ENCODE measurements at places on chromosomes 1 and 21. TPM values are rescaled to one million over a fixed set of nuclear protein-coding genes. Genes with fewer than 3 reads are reported as not detected.

DNA sequence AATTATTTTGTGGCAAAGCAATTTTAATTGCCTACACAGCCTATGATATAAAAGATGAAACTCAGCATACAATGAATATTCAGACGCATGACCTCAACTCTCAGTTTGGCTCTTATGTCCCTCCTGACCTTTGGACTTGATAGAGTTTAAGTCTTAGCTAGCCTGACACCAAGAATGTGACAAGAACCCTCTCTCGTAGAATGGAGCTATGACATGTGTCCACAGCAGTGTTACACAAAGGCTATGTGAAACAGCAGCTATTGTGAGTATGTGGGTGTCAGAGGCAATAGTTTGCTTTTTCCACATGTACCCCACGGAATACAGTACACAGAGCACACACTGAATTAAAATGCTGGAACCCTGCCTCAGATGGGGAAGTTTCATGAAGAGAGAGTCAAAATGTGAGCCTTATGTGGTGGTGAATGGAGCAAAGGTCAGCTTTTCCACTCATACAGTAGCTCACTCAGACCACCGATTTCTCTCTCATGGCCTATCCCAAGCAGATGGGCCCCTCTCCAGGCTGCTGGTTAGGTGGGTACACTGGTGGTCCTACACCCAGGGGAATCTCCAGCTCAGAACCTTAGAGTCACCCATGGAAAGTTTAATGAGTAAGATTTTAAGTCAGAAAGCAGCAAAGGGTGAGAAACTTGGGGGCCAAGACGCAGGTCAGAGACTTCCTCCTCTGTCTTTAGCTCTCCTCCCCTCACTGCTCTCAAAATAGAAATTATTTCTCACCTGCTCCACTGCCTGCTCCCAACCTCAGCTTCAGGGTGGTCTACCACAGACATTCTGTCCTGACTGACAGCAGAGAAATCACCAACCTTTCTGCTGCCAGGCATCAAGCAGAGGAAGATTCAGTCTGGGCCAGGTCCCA, 10.1 kb upstream of the XCL2 start:
- H3K4me3 ChIP-seq: no peak overlapping the region
- H3K27ac ChIP-seq: no peak overlapping the region
- no peaks in the 10 kb centered on the region for H3K36me3 ChIP-seq
- H3K4me1 ChIP-seq: peaks cover 2% of the 10 kb centered on the region
- H3K27me3 ChIP-seq: no peaks in the 10 kb centered on the region

DNA sequence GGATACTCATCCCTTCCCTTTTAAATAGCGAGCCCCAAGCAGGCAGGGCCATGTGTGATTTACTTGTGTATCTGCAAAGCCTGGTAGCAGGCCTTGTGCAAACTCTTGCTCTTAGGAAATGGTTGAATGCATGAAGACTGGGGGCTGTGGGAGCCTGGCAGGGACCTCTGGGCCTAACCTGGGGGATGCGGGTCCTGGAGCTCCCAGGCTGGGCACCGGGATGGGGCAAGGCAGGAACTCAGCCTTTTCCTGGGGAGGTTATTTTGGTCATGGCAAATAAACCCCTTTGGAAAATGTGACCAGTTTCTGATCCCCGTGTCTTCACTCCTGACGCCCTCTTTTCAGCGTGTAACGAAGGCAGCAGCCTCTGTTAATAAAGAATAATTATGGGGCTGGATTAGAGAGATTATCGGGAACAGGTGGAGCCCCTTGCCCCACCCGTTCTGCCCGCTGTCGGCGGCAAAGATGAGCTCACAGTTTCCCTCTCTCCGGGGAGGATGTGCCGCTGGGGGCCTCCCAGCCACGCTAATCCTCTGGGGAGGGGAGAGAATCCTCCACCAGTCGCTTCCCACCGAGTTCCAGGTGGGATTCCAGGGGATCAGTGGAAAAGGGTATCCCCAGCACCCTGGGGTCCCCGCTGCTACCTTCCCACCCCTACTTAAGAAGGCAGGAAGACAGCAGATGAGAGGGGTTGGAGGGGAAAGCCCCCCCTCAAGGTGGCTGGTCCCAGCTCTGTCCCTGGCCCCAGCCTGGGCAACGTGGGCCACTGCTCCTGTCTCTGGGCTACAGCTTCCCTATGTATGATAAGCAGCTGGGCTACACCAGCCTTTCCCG, 69.7 kb upstream of the WNT4 start:
- no peak for DNase-seq
- no peak overlapping the region for H3K27ac ChIP-seq
- no peak overlapping the region for H3K4me3 ChIP-seq
- H3K4me1 ChIP-seq: no peaks in the 10 kb centered on the region
- no peaks in the 10 kb centered on the region for H3K36me3 ChIP-seq
- H3K27me3 ChIP-seq: peaks cover 51% of the 10 kb centered on the region

DNA sequence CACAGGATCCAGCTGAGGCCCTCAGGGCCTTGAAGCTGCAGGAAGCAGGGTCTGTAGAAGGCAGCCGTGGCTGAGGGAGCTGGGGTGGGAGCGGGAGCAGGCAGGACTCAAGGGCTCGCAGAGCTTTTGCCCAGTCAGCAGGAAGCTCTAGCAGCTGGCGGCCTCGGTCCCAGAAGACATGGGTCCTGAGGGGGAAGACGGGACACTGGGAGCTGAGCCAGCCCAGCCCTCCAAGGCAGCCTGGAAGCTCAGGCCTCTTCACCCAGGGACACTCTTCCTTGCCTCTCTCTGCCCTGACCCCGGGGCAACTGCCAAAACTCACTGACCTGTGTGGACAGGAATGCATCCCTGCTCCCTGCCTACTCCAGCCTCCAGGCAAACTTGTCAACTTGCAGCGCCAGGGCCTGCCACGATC, 8.9 kb downstream of the ADGRB2 start:
- no peaks in the 10 kb centered on the region for H3K27me3 ChIP-seq
- no peaks in the 10 kb centered on the region for H3K36me3 ChIP-seq
- H3K4me1 ChIP-seq: peaks cover 24% of the 10 kb centered on the region
- no peak for DNase-seq
- H3K4me3 ChIP-seq: no peak overlapping the region
- H3K27ac ChIP-seq: no peak overlapping the region

GRCh38 chr1:188825471-188825870, 1652.2 kb downstream of the BRINP3 start:
- no peaks in the 10 kb centered on the region for H3K27me3 ChIP-seq
- H3K27ac ChIP-seq: no peak overlapping the region
- H3K4me1 ChIP-seq: no peaks in the 10 kb centered on the region
- no peaks in the 10 kb centered on the region for H3K36me3 ChIP-seq
- no peak for DNase-seq

GRCh38 chr1:8460784-8461183, 142.9 kb downstream of the SLC45A1 start:
- no peak for DNase-seq
- no peak overlapping the region for H3K27ac ChIP-seq
- no peak overlapping the region for H3K4me3 ChIP-seq
- H3K4me1 ChIP-seq: peaks cover 16% of the 10 kb centered on the region

- no peaks in the 10 kb centered on the region for H3K27me3 ChIP-seq
- H3K36me3 ChIP-seq: peaks cover 13% of the 10 kb centered on the region
- peak overlapping the region; percentile 15 for H3K27ac ChIP-seq
- peak overlapping the region; percentile 94 for H3K4me3 ChIP-seq
Observed at GRCh38 chr21:43719748-43720538, 1.0 kb downstream of the PDXK start.

- H3K4me1 ChIP-seq: no peaks in the 10 kb centered on the region
- H3K27me3 ChIP-seq: no peaks in the 10 kb centered on the region
- no peaks in the 10 kb centered on the region for H3K36me3 ChIP-seq
- H3K27ac ChIP-seq: no peak overlapping the region
Observed at GRCh38 chr1:60483509-60483908, 409.9 kb upstream of the C1orf87 start.

DNA sequence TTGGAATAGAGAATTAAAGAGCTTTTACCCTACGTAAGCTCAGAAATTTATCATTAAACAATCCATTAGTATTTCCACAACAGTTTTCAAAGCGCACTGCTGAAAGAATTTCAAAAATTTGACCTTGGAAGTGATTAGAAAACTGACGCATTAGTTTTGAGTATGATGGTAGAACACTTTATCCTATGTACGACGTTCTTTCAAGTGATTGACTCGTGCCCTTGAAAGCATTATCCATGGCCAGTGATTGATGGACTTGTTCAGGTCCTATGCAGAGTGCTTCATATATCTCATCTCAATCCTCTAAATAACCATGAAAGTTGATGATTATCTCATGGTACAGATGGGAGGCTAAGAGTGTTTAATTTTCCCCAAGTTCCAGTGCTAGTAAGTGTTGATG, 697.2 kb downstream of the USP25 start:
- H3K36me3 ChIP-seq: no peaks in the 10 kb centered on the region
- H3K27me3 ChIP-seq: no peaks in the 10 kb centered on the region
- no peak overlapping the region for H3K4me3 ChIP-seq
- no peaks in the 10 kb centered on the region for H3K4me1 ChIP-seq

- H3K27ac ChIP-seq: no peak overlapping the region
- H3K36me3 ChIP-seq: peaks cover 92% of the 10 kb centered on the region
- peaks cover 5% of the 10 kb centered on the region for H3K4me1 ChIP-seq
- no peak for DNase-seq
- H3K4me3 ChIP-seq: no peak overlapping the region
Observed at GRCh38 chr1:160818207-160818937, 22.4 kb downstream of the LY9 start.

GRCh38 chr1:186487163-186487562, 26.2 kb upstream of the PDC start:
- H3K36me3 ChIP-seq: no peaks in the 10 kb centered on the region
- no peak overlapping the region for H3K27ac ChIP-seq
- H3K4me3 ChIP-seq: no peak overlapping the region
- DNase-seq: no peak

GRCh38 chr1:185369786-185370185, 52.7 kb upstream of the IVNS1ABP start:
- no peaks in the 10 kb centered on the region for H3K27me3 ChIP-seq
- no peaks in the 10 kb centered on the region for H3K36me3 ChIP-seq
- no peaks in the 10 kb centered on the region for H3K4me1 ChIP-seq
- no peak overlapping the region for H3K4me3 ChIP-seq
- H3K27ac ChIP-seq: no peak overlapping the region
- no peak for DNase-seq

DNA sequence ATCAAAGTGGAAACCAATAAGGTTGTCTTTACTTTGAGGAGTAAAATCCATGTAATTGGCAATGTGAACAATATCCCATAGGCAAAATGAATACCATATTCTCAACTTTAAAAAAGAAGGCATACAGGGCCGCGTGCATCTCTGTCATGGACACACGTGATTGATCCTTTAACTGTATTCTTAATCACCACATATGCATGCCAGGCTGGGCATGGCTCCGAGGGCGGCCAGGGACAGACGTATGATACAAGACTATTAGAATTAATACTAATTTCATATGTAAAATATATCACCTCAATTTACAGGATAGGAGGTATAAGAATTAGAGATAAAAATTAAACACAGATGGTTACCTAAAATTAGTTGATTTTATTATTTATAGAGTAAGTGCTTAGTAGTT, 11.2 kb downstream of the RGS21 start:
- no peaks in the 10 kb centered on the region for H3K36me3 ChIP-seq
- H3K27me3 ChIP-seq: no peaks in the 10 kb centered on the region
- no peak overlapping the region for H3K4me3 ChIP-seq
- no peak overlapping the region for H3K27ac ChIP-seq

DNA sequence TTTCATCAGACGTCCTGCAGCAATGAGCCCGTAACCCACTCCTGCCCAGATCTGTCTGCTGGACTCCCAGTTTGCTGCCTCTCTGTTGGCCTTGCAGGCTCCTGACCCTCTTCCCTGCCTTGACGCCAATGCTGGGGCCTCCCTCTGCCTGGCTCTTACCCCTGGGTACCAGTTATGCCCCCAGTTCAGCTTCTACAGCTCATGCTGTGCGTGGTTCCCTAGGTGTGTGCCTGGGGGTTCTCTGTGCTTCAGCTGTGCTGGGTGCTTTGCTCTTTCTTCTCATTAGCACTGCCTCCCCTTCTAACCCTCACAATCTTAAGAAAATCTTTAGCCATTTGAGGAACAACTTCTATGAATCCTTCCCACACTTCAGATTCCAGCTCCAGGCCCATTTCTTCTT, 151.4 kb downstream of the ZSCAN20 start:
- no peaks in the 10 kb centered on the region for H3K36me3 ChIP-seq
- no peaks in the 10 kb centered on the region for H3K4me1 ChIP-seq
- no peak for DNase-seq
- no peak overlapping the region for H3K4me3 ChIP-seq

- no peaks in the 10 kb centered on the region for H3K36me3 ChIP-seq
- H3K27ac ChIP-seq: no peak overlapping the region
- DNase-seq: no peak
- H3K4me3 ChIP-seq: no peak overlapping the region
Observed at GRCh38 chr1:63874278-63874880, 100.6 kb downstream of the ROR1 start.

DNA sequence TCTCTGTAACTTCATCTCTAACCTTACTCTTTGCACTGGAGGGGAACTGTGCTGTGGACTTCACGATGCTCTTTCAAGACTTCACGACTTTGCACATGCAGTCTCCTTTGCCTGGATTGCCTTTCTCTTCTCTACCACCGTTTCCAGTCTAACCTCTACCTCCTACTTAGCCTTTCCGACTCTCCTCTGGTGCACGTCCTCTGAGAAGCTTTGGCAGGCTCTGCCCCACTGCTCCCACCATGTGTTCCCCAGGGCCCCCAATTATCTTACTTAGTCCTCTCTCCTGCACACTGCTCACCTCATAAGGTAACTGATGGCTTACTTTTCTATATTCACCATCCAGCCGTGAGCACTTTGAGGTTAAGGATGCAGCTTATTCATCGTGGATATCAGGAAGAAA, 101.7 kb upstream of the GJB5 start:
- no peak overlapping the region for H3K4me3 ChIP-seq
- no peaks in the 10 kb centered on the region for H3K4me1 ChIP-seq
- H3K27me3 ChIP-seq: peaks cover 2% of the 10 kb centered on the region
- no peak for DNase-seq
- no peak overlapping the region for H3K27ac ChIP-seq
- no peaks in the 10 kb centered on the region for H3K36me3 ChIP-seq

GRCh38 chr1:153540394-153541361, at the start of gene S100A5:
S100A5 (minus strand) TSS chr1:153540934; CDS start chr1:153540191, 743 bp downstream.
- H3K4me1 ChIP-seq: peaks cover 85% of the 10 kb centered on the region
- H3K4me3 ChIP-seq: peak within 1 kb of the TSS; percentile 13
- peak within 1 kb of the TSS; percentile 74 for H3K27ac ChIP-seq
- peaks cover 26% of the 10 kb centered on the region for H3K36me3 ChIP-seq
- H3K27me3 ChIP-seq: no peaks in the 10 kb centered on the region

DNA sequence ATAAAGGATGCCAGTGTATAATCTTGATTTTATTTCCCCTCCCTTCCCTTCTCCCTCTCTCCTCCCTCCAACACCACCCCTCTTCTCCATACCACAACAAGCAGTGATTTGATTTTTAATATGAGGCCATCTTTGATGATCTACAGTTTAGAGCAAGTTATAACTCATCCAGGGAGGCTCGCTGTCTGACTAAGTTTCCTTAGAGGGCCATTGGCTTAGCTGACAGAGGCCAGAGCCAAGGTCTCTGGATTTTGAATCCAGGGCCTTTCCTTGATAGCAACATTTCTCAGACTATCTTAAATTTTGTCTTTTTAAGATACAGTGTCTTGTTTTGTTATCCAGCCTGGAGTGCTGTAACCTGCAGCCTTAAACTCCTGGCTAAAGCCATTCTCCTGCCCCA, 431.0 kb upstream of the USP24 start:
- no peak for DNase-seq
- no peaks in the 10 kb centered on the region for H3K27me3 ChIP-seq
- no peak overlapping the region for H3K27ac ChIP-seq
- no peaks in the 10 kb centered on the region for H3K36me3 ChIP-seq

NCF2 gene
- total RNA-seq: 2.9 TPM

MFAP2 gene
- not detected for total RNA-seq

IL19 gene
- not detected for total RNA-seq

ESRRG gene
- not detected for total RNA-seq

TMEM200B gene
- not detected for total RNA-seq

C1orf210 gene
- total RNA-seq: not detected

NGF gene
- total RNA-seq: not detected

ATAD3C gene
- total RNA-seq: 0.74 TPM

AMY1A gene
- not detected for total RNA-seq

CFHR1 gene
- total RNA-seq: not detected

Measured in CD4-positive, alpha-beta T cell (primary cell).